GM12865 (cell line): ENCODE measurements at places on chromosomes 5 and 9.

- DNase-seq = no peak
These were observed 1043.2 kb downstream of the CDH18 start for GRCh38 chr5:18944771-18945170.

- no peak for DNase-seq
These were observed 29.1 kb upstream of the SEC16A start for GRCh38 chr9:136511670-136512592.

GRCh38 chr5:43993634-43994351, 390.8 kb downstream of the NNT start:
- no peak for DNase-seq

DNA sequence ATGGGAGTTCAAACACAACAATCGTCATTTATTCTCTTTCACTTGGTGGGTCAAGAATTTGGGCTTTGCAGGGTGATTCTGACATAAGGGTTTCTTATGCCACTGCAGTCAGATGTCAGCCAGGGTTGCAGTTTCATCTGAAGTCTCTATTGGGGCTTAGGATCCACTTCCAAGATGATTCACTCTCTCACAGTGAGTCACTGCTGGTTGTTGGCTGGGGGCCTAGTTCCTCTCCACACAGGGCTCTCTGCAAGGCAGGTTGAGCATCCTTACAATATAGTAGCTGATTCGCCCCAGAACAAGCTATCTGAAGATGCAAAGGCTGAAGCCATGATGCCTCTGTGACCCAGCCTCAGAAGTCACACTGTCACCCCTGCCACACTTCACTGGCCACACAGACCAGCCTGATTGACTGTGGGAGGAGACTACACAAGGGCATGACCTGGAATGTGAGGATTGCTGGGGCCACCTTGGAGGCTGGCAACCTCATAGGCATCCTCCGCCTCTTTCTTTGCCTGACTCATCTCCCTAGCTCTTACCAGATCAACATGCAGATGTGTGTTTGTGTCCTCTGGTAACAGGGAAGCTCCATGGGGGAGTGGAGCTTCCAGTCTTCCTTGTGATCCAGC, 4.5 kb upstream of the CARD19 start:
- peak; percentile 88 for DNase-seq

DNA sequence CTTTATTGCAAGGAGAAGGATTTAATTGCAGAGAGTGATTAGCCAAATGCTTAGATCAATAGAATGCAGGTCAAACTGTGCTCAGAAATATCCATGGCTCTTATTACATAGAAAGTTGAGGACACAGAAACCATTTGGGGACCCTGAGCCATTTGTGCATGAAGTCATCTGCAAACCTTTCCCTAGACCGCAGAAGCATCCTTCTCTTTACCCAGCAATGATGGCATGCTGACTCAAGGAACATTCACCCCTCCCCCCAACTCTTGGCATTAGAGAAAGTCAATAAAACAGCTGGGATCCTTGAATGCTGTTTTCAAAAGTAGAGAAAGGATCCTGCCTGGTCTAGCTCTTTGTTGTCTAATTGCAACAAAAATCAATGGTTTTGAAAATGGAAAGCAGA, 73.5 kb downstream of the PPP2R2B start:
- no peak for DNase-seq

GRCh38 chr5:141272906-141273305, 27.7 kb downstream of the PCDHB15 start:
- no peak for DNase-seq

DNA sequence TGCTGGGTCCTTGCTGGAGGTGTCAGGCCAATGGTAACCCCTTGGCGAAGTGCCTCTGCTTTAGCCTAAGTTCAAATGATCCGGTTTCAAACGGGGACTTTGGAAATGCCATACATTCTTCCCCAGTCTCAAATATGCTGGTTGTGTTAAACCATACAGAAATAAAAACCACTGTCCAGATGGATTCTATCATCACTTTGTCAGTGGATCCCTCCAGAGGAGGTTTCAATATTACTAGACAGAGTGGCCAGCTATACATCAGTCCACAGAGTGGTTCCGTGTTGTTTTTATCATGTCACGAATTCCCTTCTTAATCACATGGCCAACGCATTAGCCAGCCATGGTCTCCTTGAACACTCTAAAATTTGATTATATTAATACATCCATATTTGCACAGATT, 7.3 kb upstream of the RANBP17 start:
- no peak for DNase-seq

GRCh38 chr5:77499973-77500372, 7.9 kb upstream of the WDR41 start:
- DNase-seq = no peak

GRCh38 chr9:6590772-6591384, 54.7 kb downstream of the GLDC start:
- DNase-seq = no peak

DNA sequence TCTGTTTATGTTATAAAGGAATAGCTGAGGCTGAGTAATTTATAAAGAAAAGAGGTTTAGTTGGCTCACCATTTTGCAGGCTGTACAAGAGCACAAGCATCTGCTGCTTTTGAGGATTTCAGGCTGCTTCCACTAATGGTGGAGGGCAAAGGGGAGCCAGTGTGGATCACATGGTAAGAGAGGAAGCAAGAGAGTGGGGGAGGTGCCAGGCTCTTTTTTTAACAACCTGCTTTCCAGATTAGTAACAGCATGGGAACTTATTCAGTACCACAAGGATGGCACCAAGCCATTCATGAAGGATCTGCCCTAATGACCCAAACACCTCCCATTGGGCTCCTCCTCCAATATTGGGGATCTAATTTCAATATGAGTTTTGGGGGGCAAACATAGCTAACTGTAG, 40.4 kb downstream of the CCL28 start:
- no peak for DNase-seq

DNA sequence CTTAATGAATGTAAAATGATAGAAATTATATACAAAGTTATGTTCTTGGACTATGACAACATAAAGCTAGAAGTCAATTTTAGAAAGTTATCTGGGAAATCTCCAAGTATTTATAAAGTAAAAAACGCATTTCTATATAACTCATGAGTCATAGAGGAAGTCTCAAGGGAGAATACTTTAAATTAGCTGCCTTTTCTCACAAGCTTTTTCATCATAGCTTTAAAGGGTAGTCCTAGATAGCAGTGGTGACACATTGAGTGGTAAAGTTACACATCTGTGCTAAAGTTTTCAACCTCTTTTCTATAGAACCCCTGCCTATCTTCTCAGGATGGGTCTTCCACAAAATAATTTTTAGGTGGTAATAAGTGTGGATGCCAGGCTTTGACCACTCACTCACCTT, 598.3 kb upstream of the FAM174A start:
- no peak for DNase-seq

DNA sequence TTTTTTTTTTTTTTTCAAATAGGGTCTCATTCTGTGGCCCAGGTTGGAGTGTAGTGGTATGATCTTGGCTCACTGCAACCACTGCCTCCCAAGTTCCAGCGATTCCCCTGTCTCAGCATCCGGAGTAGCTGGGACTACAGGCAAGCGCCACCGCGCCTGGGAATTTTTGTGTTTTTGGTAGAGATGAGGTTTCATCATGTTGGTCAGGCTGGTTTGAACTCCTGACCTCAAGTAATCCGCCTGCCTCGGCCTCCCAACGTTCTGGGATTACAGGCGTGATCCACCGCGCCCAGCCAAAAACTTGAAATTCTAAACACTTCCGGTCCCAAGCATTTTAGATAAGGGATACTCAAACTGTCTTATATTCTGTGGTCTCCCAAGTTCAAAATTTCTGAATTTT, 718.9 kb upstream of the MEF2C start:
- no peak for DNase-seq

DNA sequence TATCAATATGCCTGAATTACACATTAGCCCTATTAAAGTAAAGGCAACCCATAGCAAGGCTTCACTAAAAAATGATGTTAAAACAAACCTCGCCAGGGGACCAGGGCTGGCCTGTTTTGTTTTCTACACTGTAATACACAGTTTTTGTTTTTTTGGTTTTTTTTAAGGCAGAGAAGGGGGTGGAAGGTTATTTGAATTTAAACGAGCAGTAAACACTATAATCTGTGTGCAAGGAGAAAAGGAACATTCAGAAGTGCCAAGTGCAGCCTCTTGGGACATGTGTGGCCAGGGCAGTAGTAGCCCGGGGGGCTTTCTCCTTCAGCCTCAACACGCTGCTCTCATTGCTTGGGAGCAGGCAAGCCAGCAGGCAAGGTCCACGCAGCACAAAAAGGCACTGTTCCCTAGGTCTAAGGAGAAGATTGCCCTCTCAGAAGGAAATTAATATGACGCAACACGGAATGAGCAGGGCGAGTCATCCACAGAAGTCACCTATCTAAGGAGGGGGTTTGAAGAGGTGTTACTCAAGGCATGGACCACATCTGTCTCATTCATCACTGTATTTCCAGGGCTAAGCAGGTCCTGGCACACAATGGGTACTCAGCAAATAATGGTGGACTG, 16.2 kb downstream of the SIL1 start:
- DNase-seq = no peak

DNA sequence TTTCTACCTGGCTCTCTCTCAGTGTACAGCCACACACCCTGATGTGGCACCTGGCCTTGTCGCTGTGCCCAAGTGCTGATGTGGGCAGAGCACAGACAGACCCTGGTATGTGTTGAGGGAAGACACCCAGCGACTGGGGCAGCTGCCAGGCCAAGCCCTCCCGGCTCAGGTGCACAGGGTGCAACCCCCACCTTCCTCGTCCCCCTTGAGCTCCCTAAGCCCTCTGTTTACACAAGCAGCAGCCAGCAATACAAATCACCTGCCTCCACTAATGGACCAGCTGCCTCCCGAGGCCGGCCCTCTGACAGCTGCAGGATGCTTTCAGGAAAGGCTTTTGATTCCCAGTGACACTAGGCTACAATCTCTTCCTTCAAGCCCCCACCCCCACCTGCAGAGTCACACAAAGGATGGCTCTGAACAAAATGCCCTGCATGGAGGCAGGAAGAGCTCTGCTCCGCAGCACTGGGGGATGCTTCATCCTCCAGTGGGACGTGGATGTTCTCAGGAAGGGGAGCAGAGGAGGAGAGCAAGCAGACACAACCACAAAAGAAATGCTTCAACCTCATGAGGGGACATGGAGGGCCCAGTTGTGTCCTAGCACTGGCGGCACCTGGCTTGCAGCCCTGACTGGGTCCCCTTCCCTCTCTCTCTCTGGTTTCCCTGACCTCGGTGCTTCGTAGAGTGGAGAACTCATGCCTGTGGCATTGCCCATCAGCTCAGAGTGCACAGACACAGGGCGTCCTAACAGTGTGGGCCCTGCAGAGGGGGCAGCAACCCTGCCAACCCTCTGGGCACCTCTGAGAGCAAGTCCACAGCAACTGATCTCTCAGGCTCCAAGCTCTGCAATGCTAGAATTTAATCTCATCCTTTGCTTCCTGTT, 140.8 kb downstream of the BARX1 start:
- DNase-seq = no peak

- no peak for DNase-seq
These were observed 34.9 kb downstream of the SEMA4D start for GRCh38 chr9:89462817-89463683.

DNA sequence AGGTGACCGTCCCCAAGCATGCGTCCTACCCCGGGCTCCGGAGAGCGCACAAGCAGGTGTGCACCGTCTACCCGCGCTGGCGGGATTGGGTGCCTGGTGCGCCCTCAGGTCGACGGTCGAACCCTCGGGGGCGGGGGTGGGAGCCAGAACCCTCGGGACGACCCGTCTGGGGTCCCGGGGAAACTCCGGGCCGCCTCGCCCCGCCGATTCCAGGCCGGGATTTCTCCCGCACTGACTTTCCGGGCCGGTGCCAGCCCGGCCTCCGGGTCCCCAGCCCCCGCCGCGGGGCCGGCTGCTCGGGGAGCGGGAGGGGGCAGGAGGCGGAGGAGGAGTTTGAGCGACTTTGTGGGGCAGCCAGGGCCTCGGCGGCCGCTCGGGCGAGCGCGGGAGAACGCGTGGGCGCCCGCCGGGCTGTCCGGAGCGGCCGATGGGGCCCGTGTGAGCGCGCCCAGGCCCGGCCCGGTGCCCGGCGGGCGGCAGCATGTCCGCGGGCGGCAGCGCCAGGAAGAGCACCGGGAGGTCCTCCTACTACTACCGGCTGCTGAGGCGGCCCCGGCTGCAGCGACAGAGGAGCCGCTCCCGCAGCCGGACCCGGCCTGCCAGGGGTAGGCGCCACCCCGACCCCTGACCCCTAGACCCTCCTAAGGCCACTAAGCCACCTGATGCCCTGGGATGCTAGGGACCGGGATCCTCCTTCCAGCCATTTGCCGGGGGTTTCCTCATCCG, at the start of gene DAB2IP:
Gene DAB2IP, plus strand, starts transcription at position 340 of the 726 bp plus-strand sequence. Its CDS starts 142 bp downstream, at position 482.
- DNase-seq = no peak

DNA sequence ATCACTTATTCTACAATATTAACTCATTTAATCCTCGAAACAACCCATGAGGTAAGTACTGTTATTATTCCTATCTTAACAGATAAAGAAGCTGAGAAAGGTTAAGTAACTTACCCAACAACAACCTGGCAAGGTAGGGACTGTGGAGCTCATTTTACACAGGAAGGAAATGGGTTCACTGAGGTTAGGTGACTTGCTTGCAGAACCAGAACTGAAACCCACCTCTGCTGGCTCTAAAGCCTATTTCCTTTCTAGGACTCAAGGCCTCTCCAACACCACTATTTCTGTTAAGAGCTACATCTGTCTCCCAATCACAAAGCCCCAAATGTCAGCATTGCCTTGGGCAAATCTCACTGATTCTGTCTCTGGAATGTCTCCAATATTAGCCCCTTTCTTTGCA, 38.9 kb upstream of the IFNK start:
- peak; percentile 86 for DNase-seq

- no peak for DNase-seq
These were observed 569 bp downstream of the GALT start for GRCh38 chr9:34647084-34647403.

GRCh38 chr9:134811673-134812342, 68.8 kb upstream of the FCN2 start:
- no peak for DNase-seq

- DNase-seq = no peak
These were observed 66.5 kb downstream of the MSX2 start for GRCh38 chr5:174790906-174791305.

- no peak for DNase-seq
These were observed 766 bp downstream of the NR5A1 start for GRCh38 chr9:124506433-124506832.

DNA sequence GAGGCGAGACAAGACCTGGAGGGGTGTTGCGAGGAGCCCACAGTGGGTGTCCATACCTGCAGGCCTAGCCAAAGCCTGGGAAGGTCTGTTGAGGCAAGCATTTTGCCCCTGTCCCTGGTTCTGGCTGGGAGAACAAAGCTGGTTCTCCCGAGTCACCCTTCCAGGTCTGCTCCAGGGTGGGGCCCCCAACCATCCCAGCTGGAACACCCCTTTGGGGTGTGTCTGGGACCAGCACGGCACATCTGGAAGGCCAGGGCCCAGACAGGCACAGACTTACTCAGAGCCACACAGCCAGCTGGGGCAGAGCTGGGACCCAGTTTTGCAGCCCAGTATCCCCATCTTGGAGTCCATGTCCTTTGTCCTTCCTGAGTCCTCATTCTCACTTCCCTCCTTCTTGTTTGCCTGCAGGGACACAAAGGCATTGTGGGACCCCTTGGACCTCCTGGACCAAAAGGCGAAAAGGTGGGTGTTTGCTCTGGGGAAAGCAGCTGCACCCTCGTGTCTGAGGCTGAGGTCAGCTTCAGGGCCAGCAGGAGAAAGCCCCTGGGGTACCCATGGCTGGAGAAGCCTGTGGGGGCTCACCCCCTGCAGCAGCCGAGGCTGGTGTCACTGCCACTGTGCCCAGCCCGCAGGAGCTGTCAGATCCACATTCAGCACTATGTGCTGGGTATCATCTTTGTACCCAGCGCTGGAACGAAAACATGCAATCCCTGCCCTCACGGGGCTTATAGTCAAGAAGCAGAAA, 38.4 kb upstream of the ORM1 start:
- DNase-seq = no peak
